ENCODE measurements at places on chromosomes 5 and 9. TPM values are rescaled to one million over a fixed set of nuclear protein-coding genes. Genes with fewer than 3 reads are reported as not detected.

The GABRA6 gene
- not detected for total RNA-seq

The FOXD4 gene
- 0.41 TPM for total RNA-seq

- no peak for DNase-seq
- no peaks in the 10 kb centered on the region for H3K27me3 ChIP-seq
- H3K36me3 ChIP-seq, result no peaks in the 10 kb centered on the region
- no peak overlapping the region for H3K4me3 ChIP-seq
Measured at GRCh38 chr5:7822449-7822848, 28.5 kb downstream of the CFAP90 start.

- H3K4me1 ChIP-seq, result peaks cover 17% of the 10 kb centered on the region
- DNase-seq, result no peak
- H3K36me3 ChIP-seq, result no peaks in the 10 kb centered on the region
- H3K27me3 ChIP-seq, result no peaks in the 10 kb centered on the region
- H3K4me3 ChIP-seq, result no peak overlapping the region
- H3K27ac ChIP-seq, result no peak overlapping the region
Measured at GRCh38 chr9:14326264-14326826, 12.4 kb upstream of the NFIB start.

All from spleen (tissue), 13 donors.